ENCODE measurements at places on chromosomes 13 and 19.

DNA sequence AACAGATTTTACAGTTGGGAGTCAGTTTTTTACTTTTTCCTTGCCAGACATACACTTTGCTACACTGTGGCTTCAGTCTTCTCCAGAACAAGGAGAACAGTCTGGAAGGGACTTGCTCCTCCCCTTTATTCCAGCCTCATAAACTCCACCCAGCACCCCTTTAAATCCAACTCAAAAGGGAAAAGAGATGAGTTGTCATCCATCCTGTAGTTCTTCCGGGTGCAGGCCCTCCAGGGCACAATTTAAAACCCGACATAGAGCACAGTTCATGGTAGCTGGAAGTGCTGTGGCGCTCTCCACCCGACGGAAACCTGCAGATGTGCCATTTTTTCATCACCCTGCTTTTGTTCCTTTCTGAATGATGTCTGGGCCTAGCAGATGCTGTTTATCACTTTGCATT, 98.9 kb downstream of the ZAR1L start:
- DNase-seq, result no peak

- DNase-seq, result no peak
Measured at GRCh38 chr13:90640976-90641375, 706.5 kb upstream of the MIR17HG start.

DNA sequence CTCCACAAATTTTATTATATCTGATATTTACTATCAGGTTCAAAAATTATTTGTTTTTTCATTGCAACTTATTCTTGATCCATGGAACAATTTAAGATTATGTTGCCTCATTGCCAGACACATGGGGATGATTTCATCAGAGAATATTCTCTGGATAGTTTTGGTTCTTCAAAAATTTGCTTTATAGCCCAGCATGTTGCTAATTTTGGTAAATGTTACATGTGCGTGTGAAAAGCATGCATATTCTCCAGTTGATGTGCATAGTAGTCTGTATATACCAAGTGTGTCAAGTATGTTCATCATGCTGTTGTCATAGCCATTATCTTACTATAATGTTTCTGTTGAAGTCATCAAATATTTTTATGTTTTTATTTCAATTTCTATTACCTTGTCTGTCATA, 122.3 kb downstream of the RFC3 start:
- DNase-seq, result no peak

GRCh38 chr19:50490411-50490811, 13.8 kb upstream of the GARIN5A start:
- no peak for DNase-seq

GRCh38 chr13:23621316-23621645, 51.1 kb downstream of the TNFRSF19 start:
- no peak for DNase-seq

DNA sequence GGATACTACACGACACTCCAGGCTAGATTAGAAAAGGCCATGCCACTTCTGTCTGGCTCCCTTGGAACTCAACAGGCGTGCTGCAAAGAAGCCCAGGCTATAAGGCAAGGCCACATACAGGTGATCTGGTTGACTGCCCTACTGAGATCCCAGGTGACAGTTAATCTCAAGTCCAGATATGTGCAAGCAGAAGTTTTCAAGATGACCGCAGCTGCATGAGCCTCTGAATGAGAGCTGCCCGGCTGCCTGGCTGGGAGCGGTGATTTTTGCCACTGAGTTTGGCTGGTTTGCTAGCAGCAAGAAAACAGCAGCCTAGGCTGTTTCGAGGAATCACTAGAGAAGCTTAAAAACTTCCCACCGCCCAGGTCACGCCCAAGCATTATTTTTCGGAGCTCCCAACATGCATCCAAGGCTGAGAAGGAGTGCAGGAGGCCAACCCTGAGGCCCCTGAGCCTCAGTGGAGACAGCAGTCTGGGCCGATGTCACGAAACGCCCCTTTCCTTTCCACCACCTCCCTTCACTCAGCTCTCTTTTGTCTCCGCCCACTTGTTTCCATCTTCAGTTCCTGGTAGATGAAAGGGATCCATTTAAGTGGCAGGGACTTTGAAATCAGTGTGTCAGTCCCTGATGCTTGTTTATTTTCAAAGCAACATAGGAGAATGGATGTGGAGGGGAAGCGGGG, 14.0 kb upstream of the URI1 start:
- DNase-seq, result no peak

Measured in CD4-positive, alpha-beta T cell treated with Interleukin-4 for 1 hour (primary cell).